T-helper 17 cell (primary cell): ENCODE measurements at places on chromosomes 2 and 18.

- DNase-seq, result no peak
These were observed 260.0 kb downstream of the FIGN start for GRCh38 chr2:163475815-163476214.

- DNase-seq, result no peak
These were observed 409.1 kb downstream of the TNS1 start for GRCh38 chr2:217593732-217594131.

GRCh38 chr2:127635380-127636237, 10.3 kb upstream of the GPR17 start:
- DNase-seq, result no peak

DNA sequence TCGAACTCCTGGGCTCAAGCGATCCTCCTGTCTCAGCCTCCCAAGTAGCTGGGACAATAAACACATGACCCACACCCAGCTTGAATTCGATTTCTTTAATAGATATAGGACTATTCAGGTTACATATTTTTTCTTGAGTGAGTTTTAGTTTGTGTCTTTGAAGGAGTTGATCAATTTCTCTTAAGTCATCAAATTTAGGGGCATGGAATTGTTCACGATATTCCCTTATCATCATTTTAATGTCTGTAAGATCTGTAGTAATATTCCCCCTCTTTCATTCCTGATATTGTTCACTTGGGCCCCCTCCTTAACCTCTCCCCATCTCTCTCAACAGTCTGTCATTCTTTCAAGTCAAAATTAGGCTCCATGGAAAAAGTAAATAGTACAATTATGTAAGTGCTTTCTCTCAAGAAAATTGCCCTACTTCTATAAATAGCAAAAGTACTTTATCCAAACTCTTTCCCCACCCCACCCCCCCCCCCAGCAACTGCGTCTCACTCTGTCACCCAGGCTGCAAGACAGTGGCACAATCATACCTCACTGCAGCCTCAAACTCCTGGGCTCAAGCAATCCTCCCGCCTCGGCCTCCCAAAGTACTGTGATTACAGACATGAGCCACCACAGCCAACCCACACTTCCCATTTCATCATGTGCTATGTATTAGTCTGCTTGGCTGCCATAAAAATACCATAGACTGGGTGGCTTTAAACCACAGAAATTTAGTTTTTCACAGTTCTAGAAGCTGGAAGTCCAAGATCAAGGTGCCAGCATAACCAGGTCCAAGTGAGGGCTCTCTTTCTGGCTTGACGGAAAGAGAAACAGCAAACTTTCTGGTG, 20.1 kb downstream of the WDR33 start:
- DNase-seq, result no peak

DNA sequence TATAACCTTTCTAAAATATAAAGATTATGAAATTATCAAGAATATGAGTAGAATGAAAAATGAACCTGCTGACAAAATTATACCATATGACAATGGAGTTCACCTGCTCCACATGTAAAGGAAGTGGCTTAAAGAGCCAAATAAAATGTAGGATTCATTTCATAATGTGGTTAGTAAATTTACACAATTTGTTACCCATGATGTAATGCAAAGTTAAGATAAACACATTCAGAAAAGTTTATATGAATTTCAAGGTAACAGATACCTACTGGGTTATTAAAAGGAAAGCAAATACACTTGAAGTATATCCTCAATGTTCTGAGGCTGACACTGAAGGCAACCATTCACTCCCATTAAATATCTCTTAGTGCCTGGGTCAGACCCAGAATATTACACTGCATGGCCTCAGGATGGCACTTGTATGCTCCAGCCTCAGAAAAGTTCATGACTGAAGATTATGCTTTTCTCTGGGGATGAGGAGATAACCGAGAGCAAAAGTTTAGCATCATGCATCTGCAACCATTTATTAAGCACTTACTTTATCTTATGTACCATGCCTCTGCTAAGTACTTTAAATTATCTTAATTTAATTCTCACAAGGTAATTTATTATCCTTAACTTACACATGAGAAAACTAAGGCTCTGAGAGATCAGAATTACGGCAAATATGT, 6.2 kb downstream of the STRN start:
- DNase-seq, result no peak

DNA sequence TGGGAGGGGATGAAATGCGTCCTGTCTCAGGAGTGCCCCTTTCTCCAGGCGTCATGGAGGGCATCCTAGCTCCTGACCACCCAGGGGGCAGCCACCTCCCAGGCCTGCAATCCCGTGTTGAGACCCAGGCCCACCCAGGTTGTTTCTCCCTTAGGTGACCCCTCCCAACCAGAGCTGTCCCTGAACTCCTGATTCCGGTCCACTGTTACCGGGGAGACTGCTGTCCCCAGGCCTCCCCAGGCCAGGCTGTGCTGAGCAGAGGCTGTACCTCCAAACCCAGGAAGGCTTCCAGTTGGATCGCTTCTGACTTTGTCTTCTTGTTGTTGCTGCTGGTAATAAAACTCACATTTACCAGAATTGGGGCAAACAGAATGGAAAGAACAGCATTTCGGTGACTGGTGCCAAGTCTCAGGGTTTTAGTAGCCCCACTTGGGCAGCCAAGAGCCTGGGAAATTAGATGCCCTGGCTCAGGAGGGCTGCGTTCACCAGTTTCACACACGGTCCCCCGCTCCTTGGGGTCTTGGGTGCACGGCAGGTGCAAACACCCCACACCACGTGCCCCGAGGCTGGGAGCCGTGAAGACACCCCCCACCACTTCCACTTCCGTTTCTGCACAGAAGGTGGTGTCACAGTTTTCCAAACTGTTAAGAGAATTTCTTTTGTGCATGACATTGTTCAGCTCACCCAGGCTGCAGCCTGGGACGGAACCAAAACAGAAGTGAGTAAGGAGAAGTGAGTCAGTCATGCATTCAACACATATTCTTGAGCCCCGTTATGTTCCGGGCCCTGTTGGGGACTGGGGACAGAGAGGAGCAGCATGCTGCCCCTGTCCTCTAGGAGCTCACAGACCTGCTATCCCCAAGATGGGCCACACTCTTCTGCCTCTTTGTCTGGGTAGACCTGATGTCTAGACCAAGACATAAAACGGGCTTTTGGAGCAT, 29.4 kb downstream of the ITM2C start:
- no peak for DNase-seq

DNA sequence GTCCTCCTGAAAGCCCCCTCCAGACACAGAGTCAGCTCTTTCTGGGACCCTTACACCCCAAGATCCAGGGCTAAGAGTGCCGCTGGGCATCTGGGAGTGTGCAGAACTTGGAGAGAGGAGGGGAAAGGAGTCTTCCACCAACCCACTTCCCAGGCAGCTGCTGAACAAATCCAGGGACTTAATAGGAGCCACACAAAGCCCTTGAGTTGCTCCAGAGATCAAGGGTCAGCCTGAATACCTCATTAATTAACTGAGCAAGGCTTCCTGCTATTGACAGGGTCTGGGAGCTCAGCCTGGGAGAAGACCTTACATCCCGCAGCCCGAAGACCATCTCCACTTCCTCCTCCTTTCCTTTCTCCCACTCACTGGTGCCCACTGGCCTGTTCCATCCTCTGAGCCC, 108.3 kb downstream of the CELF4 start:
- no peak for DNase-seq

GRCh38 chr2:102753563-102754159, 8.2 kb upstream of the TMEM182 start:
- no peak for DNase-seq

DNA sequence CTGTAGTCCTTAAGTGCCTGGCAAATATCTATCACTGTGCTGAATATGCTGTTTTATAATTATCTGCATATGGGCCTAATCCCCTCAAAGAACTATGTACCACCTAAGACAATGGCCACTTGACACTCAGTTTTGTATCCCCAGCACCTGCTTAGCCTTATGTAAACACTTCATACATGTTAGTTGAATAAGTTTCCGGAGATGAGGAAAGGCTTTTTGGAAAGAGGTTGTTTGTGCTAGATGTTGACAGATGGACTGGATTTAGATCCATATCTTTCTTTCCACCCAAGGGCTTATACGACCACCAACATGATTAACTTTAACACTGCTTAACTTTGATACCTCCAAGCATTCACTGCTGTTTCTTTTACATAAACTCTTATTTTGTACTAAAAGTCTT, 63.3 kb downstream of the FAM228A start:
- DNase-seq, result no peak

DNA sequence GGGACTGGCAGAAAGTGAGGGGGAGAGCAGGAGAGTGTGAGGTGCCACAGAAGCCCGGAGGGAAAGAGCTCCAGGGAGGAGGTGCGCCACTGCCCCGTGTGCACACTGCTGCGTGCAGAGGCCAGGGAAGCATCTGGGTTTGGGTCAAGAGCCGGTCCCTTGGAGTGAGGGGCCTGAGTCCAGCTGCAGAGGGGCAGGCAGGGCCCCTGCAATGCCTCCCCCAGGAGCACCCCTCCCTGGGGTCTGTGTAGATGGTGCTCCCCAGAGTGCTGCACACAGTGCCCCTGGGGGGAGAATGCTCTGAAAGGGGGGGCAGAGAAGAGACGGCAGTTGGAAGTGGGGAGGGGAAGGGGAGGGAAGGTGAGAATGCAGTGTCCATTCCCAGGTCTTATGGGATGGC, 3.7 kb upstream of the LIMS2 start:
- DNase-seq, result no peak

GRCh38 chr2:72581560-72582181, 244.2 kb downstream of the EXOC6B start:
- no peak for DNase-seq

GRCh38 chr2:161994761-161995520, 79.1 kb downstream of the DPP4 start:
- no peak for DNase-seq

- no peak for DNase-seq
These were observed 21.9 kb upstream of the SEMA4C start for GRCh38 chr2:96891591-96892333.

DNA sequence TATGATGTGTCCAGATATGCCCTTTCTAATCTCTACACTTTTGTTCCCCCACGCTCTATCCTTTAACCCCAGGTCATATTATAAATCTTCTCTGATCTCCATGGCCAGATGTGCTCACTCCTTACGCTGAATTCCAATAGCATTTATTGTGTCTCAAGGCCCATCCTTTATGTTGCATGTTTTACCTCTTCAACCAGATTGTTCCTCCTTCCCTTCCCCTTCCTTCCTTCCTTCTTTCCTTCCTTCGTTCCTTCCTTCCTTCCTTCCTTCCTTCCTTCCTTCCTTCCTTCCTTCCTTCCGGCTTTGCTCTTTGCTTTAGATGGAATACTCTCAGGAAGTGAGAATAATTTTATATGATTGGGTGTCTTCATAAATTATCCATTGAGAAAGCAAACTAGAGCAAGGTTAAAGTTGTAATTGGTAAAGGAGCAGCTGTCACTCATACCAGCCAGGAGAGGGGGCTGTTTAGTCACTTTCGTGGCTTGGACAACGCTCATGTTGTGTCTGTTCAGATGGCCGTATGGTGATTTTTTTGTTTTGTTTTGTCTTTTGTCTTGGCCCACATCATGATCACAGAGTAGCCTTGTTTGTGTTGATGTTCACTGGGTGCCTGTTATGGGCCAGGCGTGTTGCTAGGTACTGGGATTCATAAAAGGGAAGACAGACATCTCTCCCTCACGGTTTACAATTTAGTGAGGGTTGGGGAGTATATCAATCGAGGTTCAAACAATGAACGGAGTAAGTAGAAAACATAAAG, 68.0 kb downstream of the DAW1 start:
- DNase-seq, result no peak

DNA sequence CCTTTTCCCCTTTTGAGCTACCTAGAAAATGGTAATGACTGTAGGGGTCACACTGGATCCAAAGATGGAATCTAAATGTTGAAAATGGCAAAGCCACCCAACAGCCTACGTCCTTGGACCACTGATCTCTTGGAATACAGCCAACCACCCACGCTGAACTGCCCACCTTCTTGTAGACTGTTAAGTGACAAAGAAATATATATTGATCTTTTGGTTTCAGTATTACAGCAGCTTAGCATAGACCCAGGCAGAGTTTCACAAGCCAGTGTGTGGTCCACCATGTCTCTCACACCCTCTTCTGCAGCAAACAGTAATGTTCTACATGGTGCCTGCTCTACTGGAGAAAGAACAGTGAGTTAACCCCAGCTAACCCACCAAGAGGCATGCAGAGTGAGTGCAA, 20.2 kb downstream of the CACNB4 start:
- no peak for DNase-seq

DNA sequence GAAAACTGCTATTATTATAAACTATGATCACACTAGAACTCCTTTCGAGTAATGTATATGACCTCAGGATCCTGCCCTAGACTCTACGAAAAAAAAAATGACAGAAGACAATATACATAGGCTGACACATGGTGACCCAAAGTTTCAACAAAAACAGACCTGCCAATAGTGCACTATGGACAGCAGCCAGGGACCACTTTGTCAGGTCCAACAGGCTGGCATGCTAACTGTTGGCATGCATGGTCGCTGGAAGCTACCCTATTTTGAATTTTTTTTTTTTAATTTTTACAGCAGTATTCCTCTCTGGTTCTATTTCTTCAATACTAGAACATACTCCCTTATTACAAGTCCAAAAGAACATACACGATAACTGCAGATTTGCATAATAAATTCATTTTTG, 38.1 kb downstream of the REV1 start:
- no peak for DNase-seq

- no peak for DNase-seq
These were observed 16.8 kb upstream of the TMEM131 start for GRCh38 chr2:98012561-98012991.

DNA sequence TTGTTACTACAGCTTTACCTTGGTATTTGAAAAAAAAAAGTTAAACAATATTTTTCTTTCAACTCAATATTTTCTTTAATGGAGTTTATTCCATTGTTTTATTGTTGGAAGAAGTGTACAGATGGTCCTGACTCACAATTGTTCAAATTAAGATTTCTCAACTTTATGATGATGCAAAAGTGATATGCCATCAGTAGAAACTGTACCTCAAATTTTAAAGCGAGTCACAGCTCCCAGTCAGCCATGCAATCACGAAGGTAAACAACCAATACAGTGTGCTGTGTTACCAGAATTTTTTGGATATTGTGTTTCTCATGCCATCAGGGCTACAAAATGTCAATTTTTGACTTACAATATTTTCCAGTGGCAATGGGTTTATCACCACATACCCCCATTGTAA, 54.0 kb upstream of the COL5A2 start:
- no peak for DNase-seq

DNA sequence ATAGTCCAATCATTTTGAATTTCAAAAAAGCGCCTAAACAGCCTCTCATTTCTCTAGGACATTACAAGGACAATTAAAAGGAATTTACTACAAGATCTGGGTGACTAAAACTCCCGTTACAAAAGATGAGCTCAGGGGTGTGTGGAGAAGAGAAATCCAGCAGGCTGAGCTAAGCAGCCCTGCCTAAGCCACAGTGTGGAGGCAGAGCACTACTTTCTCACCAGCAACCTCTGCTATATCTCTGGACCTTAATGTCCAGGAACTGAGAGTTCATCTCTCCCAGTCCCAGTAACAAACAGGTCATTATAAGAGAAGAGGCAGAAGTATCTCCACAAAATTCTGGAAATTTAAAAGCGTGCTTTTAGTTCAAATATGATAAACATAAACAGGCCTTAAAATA, 18.9 kb upstream of the ANKRD62 start:
- DNase-seq, result no peak
